ENCODE measurements at places on chromosomes 3 and 15. TPM values are rescaled to one million over a fixed set of nuclear protein-coding genes. Genes with fewer than 3 reads are reported as not detected.

Gene EFCAB12
- total RNA-seq, result 0.73 TPM

Gene RHOV
- total RNA-seq, result 7.3 TPM

Gene SAMD7
- total RNA-seq, result not detected

Gene ARGFX
- total RNA-seq, result not detected

Gene TRH
- not detected for total RNA-seq

Gene OR5K2
- total RNA-seq, result not detected

Gene OXTR
- 10.4 TPM for total RNA-seq

Gene HYKK
- 6.1 TPM for total RNA-seq

Gene GOLGA6A
- total RNA-seq, result 0.09 TPM

Gene PLCH1
- 0.97 TPM for total RNA-seq

Gene HTR3E
- not detected for total RNA-seq

Gene MEX3B
- 3.7 TPM for total RNA-seq

Gene NDN
- total RNA-seq, result 0.10 TPM

Gene CPLX3
- 0.07 TPM for total RNA-seq

Gene OR5H1
- not detected for total RNA-seq

Gene RBP2
- not detected for total RNA-seq

Gene IL17RE
- total RNA-seq, result 1.1 TPM

Gene MORF4L1
- total RNA-seq, result 365 TPM

Gene WNT5A
- 1.1 TPM for total RNA-seq

Gene ZBBX
- total RNA-seq, result not detected

Gene GOLGA8N
- total RNA-seq, result 1.7 TPM

Gene RIOX2
- 30.3 TPM for total RNA-seq

Data from A549 treated with GW870086 at 1 μM for 4 hours (cell line).